ENCODE measurements at places on chromosomes 12 and 14. TPM values are rescaled to one million over a fixed set of nuclear protein-coding genes. Genes with fewer than 3 reads are reported as not detected.

DNA sequence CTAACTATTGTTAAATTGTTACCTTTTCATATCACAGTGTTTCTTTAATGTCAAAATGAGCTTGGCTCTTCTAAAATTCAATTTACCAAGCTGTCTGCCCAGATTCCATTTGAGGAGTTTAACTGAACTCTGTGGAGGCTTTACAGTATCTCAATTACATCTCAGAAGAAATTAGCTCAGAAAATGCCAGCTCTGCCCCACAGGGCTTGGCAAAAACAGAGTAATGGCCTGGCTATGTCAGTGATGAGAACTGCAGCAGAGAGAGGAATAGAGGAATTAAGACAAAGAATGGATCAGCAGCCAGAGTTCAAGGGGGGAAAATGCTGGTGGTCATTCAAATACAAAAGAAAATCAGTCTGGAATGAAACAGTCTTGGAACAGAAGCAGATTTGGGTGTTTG is 15.8 kb upstream of the TMTC1 start:
- DNase-seq: no peak

DNA sequence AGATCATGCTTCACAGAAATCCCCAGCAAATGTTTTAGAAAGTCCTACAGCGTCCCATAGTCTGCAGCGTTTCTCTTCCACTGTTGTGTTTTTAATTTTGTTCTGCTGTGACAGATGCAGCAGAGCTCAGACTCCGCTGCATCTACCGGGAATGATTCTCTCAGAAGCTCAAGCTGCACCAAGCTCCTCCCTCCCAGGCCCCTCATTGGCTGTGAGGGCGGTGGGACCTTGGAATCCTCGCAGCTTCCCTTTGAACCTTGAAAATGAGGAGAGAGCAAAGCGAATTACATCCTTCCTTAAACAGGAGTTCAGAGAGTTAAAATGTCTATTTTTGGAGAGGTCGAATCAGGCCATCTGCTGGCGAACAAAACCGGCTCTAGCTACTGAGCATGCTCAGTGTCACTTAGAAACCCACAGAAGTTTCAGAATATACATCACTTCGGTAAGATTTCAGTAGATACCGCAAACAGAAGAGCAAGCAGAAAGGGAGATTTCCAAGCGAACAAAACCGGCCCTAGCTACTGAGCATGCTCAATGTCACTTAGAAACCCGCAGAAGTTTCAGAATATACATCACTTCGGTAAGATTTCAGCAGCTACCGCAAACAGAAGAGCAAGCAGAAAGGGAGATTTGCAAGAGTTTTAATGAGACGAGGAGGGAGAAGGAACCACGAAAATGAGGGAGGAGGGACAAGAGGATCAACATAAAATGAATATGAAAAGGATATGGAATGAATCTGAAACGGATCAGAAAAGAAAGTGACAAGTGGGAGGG is at the start of gene ABCD2:
Gene ABCD2 (minus strand): TSS at position 144 of the 774 bp plus-strand sequence. CDS start 188 bp downstream, outside the sequence.
- peak; percentile 42 for DNase-seq

- DNase-seq: no peak
Observed at GRCh38 chr14:65486863-65487262, 74.3 kb downstream of the FUT8 start.

DNA sequence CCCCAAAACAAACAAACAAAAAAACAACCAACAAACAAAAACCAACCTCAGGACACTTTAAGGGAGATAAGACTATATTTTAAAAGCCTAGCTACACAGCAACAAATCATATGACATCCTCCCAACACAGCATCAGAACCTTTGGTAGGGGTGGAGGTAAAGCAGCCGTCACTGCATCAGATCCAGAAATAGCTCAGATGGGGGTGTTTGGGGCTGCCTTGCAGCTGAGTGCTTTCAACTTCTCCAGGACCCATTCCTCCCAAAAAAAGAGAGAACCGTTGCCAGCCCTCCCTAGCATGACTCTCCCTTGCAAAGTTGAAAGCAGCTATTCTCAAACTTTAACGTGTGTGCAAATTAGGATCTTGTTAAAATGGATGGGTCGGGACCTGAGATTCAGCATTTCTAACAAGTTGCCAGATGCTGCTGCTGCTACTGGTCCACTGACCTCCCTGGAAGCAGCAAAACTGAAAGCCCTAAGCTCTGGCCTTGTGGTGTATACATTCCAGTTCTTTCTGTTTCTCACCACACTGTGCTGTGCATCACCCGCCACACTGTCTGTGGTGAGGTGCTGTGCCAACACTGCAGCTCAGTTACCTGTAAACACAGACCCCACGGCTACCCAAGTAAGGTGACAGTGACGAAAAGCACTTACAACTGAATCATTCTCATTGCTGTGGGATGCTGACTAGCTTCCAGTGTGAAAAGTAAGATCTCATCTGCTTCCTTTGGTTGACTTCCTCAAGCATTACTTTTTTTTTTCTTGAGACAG is 54.0 kb downstream of the SLC38A1 start:
- DNase-seq: no peak

The KRT6A gene
- total RNA-seq: not detected
